ENCODE measurements at places on chromosomes 13 and 19. TPM values are rescaled to one million over a fixed set of nuclear protein-coding genes. Genes with fewer than 3 reads are reported as not detected.

DNA sequence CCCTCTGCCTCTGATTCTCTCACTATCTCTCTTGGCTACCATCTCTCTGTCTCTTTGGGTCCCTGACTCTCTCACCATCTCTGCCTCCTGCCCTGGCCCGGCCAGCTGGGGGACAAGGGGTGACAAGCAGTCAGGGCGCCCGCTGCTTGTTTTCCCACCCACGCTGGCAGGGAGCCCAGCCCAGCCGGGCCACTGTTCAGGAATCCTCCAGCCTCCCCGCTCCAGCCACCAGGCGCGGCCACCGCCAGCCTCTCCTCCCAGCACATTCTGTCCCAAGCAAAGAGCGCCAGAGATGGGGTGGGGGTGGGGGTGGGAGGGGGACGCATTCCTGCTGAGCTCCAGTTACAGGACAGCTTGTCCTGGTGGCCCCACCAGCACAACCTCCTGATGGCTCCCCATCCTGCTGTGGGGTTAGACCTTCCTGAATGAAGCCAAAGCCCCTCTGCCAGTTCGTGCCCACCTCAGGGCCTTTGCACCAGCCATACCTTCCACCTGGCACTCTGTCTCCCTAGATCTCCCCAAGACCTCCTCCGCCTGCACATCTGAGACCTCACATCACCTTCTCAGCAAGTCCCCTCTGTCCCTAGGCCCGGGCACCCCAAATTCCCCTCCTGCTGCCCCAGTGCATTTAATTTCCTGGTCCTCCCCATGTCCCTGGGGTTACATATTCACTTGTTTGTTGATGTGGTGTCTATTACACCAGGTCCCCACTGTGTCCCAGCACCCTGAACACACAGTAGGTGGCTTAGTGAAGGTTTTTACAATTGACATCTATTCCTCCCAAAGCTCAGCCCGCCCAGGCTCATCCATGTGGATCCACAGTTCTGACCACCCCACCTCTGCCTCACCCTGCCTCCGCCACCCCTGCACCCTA lies 12.5 kb downstream of the ARRDC2 start:
- no peak for DNase-seq

DNA sequence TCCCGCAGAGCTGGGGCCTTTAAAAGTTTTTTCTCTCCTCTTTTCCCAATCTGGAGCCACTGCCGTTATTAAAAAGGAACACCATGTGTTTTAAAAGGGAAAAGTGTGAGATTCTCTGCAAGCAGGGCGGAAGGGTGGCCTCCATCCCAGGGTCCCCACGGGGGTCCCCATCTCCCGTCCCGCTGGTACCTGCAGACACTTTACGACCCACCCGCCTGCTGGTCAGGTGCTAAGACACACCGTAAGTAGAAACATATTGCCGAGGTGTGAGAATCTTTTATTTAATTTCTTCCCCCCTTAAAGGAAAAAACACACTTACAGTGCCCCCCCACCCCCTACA lies 1.8 kb downstream of the CRLF1 start:
- DNase-seq, result no peak

- DNase-seq, result no peak
These were observed 2506.4 kb downstream of the PCDH9 start for GRCh38 chr13:64723724-64724123.

ZNF583 gene
- 6.6 TPM for polyA plus RNA-seq

Data from CD14-positive monocyte (primary cell).